ENCODE measurements at places on chromosomes 1 and 21.

- no peak for DNase-seq
Observed at GRCh38 chr1:93042187-93043056, 36.7 kb upstream of the MTF2 start.

DNA sequence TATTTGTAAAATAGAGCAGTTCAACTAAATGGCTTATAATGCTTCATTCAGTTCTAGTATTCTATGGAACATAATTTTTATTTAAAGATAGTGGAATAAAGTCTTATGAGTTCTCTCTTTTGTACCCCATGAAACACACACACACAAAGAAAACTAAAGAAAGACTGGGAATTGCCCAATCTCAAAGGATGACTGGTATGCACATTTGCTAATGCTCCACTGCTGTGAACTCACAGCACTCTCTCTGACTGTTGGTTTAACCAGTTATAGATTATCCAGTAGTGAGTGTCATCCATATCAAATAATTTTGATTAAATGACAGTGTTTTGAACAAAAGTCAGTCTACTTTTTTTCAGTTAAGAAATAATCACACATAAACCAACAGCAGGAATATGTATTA lies 1082.4 kb upstream of the B3GALT2 start:
- DNase-seq: no peak

GRCh38 chr21:29949991-29950390 lies 10.2 kb upstream of the GRIK1 start:
- DNase-seq: no peak

DNA sequence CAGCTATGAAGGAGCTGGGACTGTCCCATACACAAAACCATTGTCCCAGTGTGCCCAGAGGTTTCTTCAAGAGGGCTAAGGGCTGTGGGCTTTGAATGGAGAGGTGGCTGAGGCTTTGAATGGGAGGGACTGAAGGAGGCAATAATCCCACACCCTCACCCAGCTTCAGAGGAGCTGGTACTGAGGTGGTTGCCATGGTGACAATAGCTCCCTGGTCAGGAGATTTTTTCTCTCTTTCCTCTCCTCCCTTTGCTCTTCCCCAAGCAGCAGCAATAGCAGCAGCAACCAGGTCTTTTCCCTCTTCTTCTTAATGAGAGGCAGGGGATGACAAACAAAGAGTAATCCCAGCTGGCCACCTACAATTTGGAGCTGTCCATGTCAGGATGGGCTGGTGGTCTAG lies 1.6 kb downstream of the HPCAL4 start:
- DNase-seq: no peak

DNA sequence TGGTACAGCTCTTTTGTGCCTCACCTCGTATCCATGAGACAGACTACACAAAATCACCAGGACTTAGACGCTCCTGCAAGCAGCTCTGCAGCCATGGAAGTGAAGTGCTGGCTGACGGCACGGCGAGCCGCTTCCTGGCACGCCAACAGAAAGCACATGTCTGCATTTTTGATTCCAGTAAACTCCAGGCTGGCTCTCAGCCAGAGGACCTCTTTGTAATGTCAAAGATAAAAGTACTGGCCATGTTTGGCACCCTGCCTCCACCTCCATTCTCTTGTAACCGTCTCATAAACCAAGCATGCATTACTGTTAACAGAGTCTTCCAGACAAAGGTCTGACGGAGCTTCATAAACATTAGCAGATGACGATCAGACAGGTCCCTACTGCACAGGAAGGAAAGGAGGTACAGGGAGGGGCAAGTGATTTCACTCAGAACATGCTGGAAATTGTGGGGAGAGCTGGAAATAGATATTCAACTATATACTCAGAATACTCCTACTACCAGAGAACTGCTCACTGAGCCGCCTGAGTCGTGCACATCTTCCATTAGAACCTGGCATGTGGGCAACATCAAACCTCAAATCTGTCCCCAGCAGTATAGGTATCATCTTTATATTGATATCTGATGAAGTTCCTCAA lies 632.0 kb downstream of the SMYD3 start:
- peak; percentile 14 for DNase-seq

GRCh38 chr1:212207822-212208520 lies 77.2 kb upstream of the PPP2R5A start:
- DNase-seq: no peak

- DNase-seq: no peak
Observed at GRCh38 chr1:64137412-64137803, 66.0 kb upstream of the UBE2U start.

DNA sequence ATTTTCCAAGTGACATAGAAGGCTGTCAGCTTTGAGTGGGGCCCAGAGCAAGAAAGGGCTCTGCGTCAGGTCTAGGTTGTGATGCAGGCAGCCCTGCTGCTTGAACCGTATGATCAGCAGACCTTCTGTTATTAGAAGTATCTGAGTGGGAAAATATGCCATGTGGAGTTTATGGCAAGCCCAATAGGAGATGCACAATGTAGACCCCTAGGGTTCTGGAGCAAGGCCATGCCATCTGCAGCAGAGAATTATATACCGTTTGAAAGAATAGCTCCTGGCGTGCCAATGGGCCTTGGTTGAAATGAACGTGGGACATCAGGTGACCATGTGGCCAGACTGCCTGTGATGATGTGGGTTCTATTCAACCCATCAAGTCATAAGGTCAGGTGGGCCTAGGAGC lies 44.1 kb upstream of the ZBTB18 start:
- no peak for DNase-seq

GRCh38 chr1:201511396-201511940 lies 4.5 kb upstream of the CSRP1 start:
- no peak for DNase-seq

GRCh38 chr1:53934170-53934765 lies 11.2 kb downstream of the IFT25 start:
- DNase-seq: no peak

DNA sequence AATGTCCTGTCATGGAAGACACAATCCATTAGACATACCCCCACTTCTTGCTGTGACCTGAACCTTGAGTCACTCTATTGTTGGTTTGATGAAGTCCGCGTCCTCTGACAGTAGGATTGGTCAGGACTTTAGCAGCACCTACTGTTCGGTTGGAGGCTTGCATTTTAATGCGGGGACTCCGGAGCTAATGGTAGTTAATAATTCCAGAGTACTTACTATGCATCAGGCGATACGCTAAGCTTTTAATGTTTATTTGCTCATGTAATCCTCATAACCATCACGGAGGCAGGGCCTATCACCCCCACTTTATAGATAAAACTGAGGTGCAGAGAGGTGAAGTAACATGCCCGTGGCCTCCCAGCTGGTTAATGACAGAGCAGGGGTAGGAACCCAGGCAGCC lies 7.9 kb upstream of the ELF3 start:
- DNase-seq: no peak

GRCh38 chr1:21511579-21512522 lies 2.6 kb downstream of the ALPL start:
- no peak for DNase-seq

- DNase-seq: no peak
Observed at GRCh38 chr1:86067626-86068025, 88.9 kb downstream of the COL24A1 start.
